ENCODE measurements at places on chromosomes 7 and 10.

GRCh38 chr10:45553155-45553554 is 119.4 kb downstream of the ZFAND4 start:
- no peak overlapping the region for H3K27ac ChIP-seq
- H3K27me3 ChIP-seq = no peaks in the 10 kb centered on the region
- no peaks in the 10 kb centered on the region for H3K36me3 ChIP-seq
- DNase-seq = no peak

DNA sequence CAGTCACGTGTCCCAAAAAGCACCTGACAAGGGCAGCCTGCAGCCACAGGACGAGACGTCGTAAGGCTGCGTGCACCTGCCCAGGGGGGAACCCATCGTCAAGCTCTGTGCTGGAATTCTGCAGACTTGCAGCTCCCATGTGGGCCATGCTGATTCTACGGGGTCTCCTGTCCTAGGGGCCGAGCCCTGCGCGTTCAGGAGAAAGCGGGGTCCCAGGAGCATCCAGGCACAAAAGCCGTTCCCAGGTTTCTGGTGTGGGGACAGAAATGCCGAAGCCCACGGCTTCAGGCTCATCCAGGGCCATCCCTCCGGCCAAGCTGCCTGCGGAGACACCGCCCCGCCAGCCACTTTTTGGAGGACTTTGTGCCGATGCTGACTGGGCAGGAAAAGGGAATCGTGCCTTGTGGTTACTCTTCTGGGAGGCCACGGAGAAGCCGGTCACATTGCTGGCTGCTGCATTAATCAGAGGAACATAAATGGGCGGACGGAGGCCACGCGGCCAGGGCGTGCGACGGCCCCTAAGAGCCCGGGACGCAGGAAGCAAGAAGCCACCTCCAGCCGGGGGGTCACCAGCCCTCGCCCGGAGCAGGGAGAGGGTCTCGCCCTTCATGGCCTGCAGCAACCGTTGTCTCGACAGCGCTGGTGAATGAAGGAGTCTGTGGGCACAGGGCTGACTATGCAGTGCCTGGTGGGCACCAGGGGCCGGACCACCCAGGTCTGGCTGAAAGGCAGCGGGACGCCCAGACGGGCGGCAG is 62.6 kb upstream of the PDGFA start:
- no peaks in the 10 kb centered on the region for H3K36me3 ChIP-seq
- H3K4me3 ChIP-seq = no peak overlapping the region
- no peak overlapping the region for H3K27ac ChIP-seq
- no peak for DNase-seq
- peaks cover 25% of the 10 kb centered on the region for H3K4me1 ChIP-seq

GRCh38 chr7:117176206-117176605 is 146.7 kb downstream of the WNT2 start:
- H3K4me1 ChIP-seq = no peaks in the 10 kb centered on the region
- H3K27me3 ChIP-seq = no peaks in the 10 kb centered on the region
- no peak for DNase-seq
- no peaks in the 10 kb centered on the region for H3K36me3 ChIP-seq
- no peak overlapping the region for H3K4me3 ChIP-seq

DNA sequence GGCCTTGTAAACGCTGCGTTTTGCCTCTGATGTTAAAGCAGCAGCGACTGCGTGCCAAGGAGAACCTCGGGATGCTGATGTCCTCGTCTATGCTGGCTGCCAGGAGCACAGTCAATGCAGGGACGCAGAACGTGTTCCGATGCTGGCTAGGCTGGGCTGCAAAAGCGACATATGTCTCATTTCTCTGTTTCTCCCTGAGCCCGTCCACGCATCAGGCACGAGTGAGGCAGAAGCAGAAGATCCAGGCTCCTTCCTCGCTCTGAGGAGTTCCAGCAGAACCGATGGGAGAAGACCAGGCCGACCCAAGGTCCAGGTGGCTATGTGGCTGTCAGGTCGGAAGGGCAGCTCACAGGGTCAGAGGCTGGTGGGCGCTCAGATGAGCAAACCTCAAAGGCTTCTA is 3.7 kb upstream of the FOXL3 start:
- no peak overlapping the region for H3K4me3 ChIP-seq
- H3K27ac ChIP-seq = no peak overlapping the region
- H3K36me3 ChIP-seq = no peaks in the 10 kb centered on the region
- H3K27me3 ChIP-seq = no peaks in the 10 kb centered on the region
- H3K4me1 ChIP-seq = no peaks in the 10 kb centered on the region

DNA sequence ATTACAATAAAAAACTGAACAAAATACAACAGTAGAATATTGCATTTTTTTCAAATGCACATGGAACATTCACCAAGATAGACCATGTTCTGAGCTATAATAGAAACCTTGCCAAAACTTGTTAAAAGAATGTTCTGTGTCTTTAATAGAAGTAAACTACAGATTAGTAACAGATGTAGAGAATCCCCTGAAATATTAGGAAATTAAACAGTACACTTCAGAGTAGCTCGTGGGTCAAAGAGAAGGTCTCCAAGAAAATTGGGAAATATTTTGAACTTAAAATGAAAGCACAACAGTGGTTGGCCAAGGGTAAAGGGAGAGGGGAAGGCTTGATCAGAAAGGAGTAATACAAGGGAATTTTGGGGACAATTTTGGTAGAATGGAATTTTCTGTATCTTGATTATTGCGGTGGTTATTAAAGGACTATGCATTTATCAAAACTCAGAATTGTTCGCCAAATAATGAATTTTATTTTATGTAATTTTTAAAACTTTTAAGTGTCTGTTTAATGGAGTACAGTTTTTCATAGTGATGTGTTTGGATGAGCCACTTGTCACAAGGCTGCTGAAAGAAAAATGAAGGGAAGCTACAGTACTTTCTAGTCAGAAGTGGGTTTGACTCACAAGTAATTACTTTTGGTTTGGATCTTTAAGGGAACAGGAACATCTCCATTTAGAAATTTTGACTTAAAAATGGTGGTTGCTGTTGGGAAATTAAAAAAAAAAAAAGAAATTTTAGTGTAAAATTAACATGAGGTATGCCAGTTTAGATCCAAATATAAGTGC is 10.2 kb downstream of the PLEKHA8 start:
- no peaks in the 10 kb centered on the region for H3K4me1 ChIP-seq
- no peaks in the 10 kb centered on the region for H3K36me3 ChIP-seq
- H3K27ac ChIP-seq = no peak overlapping the region
- no peak overlapping the region for H3K4me3 ChIP-seq

GRCh38 chr10:113539789-113540188 is 13.1 kb upstream of the HABP2 start:
- no peak overlapping the region for H3K4me3 ChIP-seq
- H3K27ac ChIP-seq = no peak overlapping the region
- H3K27me3 ChIP-seq = no peaks in the 10 kb centered on the region
- DNase-seq = no peak
- H3K36me3 ChIP-seq = no peaks in the 10 kb centered on the region

GRCh38 chr10:59366290-59366689 is 3.9 kb upstream of the FAM13C start:
- DNase-seq = no peak
- no peaks in the 10 kb centered on the region for H3K36me3 ChIP-seq
- H3K27me3 ChIP-seq = no peaks in the 10 kb centered on the region
- H3K4me3 ChIP-seq = no peak overlapping the region
- H3K4me1 ChIP-seq = no peaks in the 10 kb centered on the region

All from CD4-positive, alpha-beta memory T cell (primary cell).